ENCODE measurements at places on chromosomes 16 and 17.

DNA sequence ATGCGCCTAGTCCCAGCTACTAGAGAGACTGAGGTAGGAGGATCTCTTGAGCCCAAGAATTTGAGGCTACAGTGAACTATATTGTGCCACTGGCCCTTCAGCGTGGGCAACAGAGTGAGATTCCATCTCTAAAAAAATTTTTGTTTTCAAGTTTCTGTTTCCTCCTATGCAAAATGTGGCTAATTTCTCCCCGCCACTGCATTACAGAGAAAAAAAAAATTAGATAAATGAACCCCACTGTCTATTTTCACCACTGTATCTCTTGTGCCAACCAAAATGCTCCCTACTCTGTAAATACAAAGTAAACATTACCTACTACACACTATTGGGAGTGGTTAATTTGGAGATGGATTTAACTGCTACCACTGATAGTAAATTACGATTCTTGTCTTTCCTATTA, 2.0 kb downstream of the MARF1 start:
- no peak for DNase-seq

GRCh38 chr16:6557353-6558023, 775.2 kb upstream of the RBFOX1 start:
- DNase-seq = no peak

DNA sequence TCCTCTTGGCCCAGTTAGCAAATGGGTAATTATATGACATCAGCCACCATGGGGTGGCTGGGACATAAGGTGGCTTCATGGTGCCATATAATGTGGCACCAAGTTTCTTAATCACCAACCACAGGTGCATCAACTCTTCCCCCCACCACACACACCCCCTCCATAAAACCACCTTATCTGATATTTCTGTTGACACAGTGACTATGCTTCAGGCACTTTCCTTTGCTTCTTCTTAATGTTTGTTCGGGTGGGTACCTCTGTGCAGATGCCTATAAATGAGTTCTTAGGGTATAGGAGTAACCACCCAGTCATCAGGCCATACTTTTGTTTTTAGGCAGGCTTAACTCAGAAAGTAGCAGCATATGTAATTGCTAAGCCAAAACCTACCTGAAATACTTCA, 29.5 kb downstream of the RNF43 start:
- DNase-seq = peak; percentile 81

- no peak for DNase-seq
Observed at GRCh38 chr17:5381542-5381941, 37.9 kb downstream of the NUP88 start.
